Uterus (tissue), 4 donors: ENCODE measurements at places on chromosomes 7 and 10. TPM values are rescaled to one million over a fixed set of nuclear protein-coding genes. Genes with fewer than 3 reads are reported as not detected.

- H3K27me3 ChIP-seq, result no peaks in the 10 kb centered on the region
- no peaks in the 10 kb centered on the region for H3K36me3 ChIP-seq
- H3K27ac ChIP-seq, result no peak overlapping the region
Measured at GRCh38 chr7:2101630-2102374, 130.9 kb downstream of the MAD1L1 start.

FAM25G gene
- not detected for total RNA-seq

DNA sequence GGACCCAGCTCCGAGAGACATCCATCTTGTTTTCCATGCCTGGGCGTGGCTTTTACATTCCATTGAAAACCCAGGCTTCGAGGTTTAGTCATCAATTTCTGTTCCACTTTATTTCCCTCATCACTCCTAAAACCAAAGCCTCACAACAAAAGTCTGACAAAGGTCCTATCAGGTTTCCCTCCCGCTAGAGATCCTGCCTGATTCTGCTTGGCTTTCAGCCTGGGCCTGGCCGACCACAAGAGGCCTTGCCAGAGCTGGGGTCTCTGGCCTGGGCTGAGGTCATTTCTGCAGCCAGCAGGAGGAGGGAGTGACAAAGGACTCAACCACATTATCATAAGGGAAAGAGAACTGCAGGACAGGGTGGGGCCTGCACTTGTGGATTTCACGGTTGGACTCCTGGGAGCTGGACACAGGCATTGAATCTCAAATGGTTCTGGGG, 167.0 kb downstream of the FANK1 start:
- H3K36me3 ChIP-seq, result no peaks in the 10 kb centered on the region
- no peak overlapping the region for H3K4me3 ChIP-seq
- H3K27ac ChIP-seq, result no peak overlapping the region
- DNase-seq, result no peak
- H3K4me1 ChIP-seq, result no peaks in the 10 kb centered on the region
- no peaks in the 10 kb centered on the region for H3K27me3 ChIP-seq

DNA sequence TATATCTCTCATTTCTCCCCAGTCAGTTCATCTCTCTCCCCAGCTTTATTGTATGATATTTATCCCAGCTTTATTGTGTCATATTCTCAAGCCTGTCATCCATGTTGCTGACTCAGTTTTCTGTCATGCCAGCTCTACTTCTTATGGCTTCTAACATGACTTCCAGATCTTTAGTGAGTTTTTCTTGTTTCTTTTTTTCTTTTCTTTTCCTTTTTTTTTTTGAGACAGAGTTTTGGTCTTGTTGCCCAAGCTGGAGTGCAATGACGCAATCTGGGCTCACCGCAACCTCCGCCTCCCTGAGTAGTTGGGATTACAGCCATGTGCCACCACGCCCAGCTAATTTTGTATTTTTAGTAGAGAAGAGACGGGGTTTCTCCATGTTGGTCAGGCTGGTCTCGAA, 28.7 kb upstream of the CALU start:
- DNase-seq, result no peak
- H3K4me3 ChIP-seq, result no peak overlapping the region
- no peaks in the 10 kb centered on the region for H3K27me3 ChIP-seq
- no peaks in the 10 kb centered on the region for H3K4me1 ChIP-seq
- no peak overlapping the region for H3K27ac ChIP-seq
- no peaks in the 10 kb centered on the region for H3K36me3 ChIP-seq

MUC12 gene
- 14.9 TPM for total RNA-seq

FRA10AC1 gene
- 12.4 TPM for total RNA-seq

DNA sequence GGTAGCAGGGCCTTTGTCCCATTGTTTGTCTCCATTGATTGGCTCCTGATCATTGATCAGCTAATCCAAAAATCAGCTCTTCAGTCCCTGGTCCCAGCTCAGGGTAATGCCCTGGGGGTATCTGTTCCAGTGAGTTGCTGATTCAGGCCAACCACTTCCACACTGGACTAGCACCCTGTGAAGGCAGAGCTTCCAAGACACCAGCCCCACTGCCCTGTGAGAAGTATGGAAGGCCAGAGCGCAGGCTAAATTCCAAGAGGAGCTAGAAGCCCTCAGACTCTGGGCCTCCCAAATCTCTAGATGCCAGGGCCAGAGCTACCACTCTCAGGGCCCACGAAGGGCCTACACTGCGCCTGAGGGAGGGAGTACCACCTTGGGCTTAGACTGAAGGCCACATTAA, 10.4 kb downstream of the TMEM72 start:
- no peaks in the 10 kb centered on the region for H3K4me1 ChIP-seq
- no peaks in the 10 kb centered on the region for H3K27me3 ChIP-seq
- no peaks in the 10 kb centered on the region for H3K36me3 ChIP-seq
- no peak overlapping the region for H3K27ac ChIP-seq
- no peak for DNase-seq

GRCh38 chr10:24952143-24952706, at the start of gene PRTFDC1:
TSS of gene PRTFDC1 (minus strand) at chr10:24952606. CDS start at chr10:24952575, 31 bp downstream.
- DNase-seq, result peak; percentile 63
- H3K4me3 ChIP-seq, result peak within 1 kb of the TSS; percentile 66
- peak within 1 kb of the TSS; percentile 95 for H3K27ac ChIP-seq

GRCh38 chr7:121372376-121373010, 23.6 kb downstream of the FAM3C start:
- H3K4me1 ChIP-seq, result peaks cover 5% of the 10 kb centered on the region
- no peaks in the 10 kb centered on the region for H3K27me3 ChIP-seq
- no peaks in the 10 kb centered on the region for H3K36me3 ChIP-seq
- DNase-seq, result no peak
- no peak overlapping the region for H3K4me3 ChIP-seq

RASA4 gene
- 283 TPM for total RNA-seq

TCF7L2 gene
- total RNA-seq, result 18.7 TPM

DNA sequence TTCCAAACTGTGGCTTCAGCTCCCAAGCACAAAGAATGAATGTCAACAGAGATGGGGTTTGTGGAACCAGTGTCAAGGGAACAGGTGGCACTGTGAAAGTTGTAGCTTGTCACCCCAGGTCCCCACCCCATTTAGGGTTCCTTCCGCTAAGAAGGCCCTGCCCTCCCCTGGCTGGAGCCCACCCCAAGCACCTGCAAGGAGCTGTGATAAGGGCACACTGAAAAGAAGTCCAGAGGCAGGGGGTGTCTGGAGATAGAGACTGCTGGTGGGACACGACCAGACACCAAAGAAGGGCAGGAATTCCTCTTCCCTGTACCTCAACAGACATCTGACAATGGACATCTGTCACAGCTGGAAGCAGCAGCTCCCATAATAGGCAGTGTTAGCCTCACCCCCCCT, 4.5 kb downstream of the GRID1 start:
- H3K27ac ChIP-seq, result no peak overlapping the region
- H3K36me3 ChIP-seq, result no peaks in the 10 kb centered on the region
- DNase-seq, result no peak
- no peaks in the 10 kb centered on the region for H3K27me3 ChIP-seq

ADRA2A gene
- 0.88 TPM for total RNA-seq
